AG04449 (cell line): ENCODE measurements at places on chromosomes 12 and 14.

GRCh38 chr12:81976661-81977060 lies 217.5 kb upstream of the PPFIA2 start:
- DNase-seq, result no peak

GRCh38 chr12:113227686-113228391 lies 6.6 kb downstream of the TPCN1 start:
- no peak for DNase-seq

- DNase-seq, result no peak
Observed at GRCh38 chr12:5438671-5439200, 6.8 kb downstream of the NTF3 start.

DNA sequence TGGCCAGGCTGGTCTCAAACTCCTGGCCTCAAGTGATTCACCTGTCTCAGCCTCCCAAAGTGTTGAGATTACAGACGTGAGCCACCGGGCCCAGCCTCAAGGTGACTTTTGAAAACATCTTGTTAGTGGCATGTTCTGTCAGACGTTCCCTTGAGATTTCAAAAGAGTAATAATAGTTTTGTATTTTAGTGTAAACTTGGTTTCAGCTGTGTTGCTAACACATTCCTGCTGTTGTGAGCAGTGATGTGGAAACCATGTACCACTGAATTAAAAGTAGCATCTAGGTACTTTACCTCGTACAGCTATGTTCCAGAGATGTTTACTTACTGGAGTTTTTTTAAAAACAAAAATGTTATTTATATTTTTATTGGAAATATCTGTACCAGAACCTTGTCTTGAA lies 111.3 kb downstream of the AEBP2 start:
- DNase-seq, result no peak

- DNase-seq, result no peak
Observed at GRCh38 chr14:93954900-93955849, 21.2 kb downstream of the ASB2 start.

DNA sequence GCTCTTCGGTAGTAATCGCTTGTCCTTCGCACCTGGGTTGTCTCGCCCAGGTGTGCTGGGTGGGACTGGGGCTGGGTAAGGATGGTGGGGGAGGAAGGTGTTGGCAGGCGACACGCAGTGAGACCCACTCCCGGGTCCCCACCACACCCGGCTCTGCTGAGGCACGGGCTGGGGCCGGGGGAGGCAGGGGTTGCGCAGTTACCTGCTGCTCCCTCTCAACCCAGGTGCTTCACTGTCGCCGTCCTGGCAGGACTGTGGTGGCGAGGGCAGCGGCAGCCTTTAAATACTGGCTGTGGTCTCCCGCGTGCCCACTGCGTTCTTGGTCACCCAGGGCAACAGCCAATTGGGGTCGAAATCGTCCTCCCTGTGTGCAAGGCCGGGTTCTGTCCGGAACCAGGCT lies at the start of gene CCER1:
Gene CCER1, minus strand, starts transcription at position 256 of the 400 bp plus-strand sequence. CDS start 434 bp downstream, outside the sequence.
- no peak for DNase-seq

GRCh38 chr12:95547522-95548055 lies 3.7 kb downstream of the USP44 start:
- no peak for DNase-seq

DNA sequence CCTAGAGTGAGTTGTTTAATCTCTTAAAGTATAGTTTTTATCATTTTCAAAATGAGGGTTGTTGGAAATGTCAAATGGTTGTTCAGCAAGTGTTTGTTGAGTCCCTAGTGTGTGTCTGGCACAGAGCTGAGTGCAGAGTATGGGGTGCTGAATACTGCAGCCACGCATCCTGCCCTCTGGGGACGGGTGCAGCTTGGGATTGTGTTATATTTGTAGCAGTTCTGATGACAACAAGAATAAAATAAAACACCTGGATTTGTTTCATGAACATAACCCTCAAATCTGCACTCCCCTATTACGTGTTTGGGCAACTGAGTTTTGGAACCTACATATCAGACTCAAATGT lies 127.9 kb downstream of the CACNA1C start:
- DNase-seq, result no peak

GRCh38 chr14:42535397-42535796 lies 928.7 kb downstream of the LRFN5 start:
- no peak for DNase-seq

DNA sequence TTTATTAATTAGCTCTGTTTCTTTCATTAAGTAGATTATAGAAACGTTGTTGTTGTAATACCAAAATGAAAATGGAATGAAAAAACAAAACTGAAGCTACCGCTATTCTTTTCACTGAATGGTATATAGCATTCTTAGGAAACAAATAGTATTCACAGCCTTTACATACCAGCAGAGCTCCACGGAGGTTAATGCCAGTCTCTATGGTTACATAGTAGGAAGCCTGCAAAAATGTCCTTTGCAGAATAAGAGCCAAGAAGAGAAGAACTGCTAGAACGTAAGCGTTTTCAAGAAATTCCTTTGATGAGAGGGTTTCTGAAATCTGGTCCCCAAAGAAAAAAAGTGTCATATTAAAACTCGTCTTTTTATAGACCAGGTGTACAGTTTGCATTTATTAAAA lies 30.6 kb downstream of the ABCC9 start:
- no peak for DNase-seq

GRCh38 chr12:58367041-58367440 lies 425.7 kb downstream of the ATP23 start:
- DNase-seq, result no peak

- DNase-seq, result no peak
Observed at GRCh38 chr12:90044069-90044468, 335.4 kb upstream of the ATP2B1 start.

DNA sequence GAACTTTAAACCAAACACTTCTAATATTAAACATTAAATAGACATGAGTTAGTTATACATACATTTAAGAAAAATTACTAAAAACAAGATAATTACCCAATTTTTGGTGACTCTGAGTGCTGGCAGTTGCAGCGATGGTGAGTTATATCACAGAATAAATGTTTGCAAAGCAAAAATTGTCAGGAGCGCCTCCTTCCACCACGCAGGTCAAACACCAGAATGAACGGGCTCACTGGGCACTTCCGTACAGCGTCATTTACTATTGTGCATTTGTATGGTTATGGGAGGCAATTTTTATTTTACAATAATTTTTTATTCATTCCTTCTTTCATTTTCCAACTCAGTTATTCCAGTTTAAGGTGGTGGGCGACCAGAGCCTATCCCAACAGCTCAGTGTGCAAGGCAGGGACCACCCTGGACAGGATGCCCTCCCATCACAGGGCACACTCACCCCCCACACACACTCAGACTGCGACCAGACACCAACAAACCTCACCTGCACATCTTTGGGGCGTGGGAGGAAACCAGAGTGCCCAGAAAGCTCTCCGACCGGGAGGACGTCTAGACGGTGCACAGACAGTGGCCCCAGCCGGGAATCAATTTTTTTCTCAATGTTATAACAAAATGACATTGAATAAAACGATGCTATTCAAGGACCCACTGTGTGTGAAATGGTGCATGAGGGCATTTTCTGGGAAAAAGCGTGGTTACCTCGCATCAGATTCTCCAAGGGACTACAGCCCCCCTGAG lies 67.2 kb downstream of the TESC start:
- no peak for DNase-seq

GRCh38 chr12:107873223-107873622 lies 98.7 kb downstream of the ASCL4 start:
- DNase-seq, result no peak

DNA sequence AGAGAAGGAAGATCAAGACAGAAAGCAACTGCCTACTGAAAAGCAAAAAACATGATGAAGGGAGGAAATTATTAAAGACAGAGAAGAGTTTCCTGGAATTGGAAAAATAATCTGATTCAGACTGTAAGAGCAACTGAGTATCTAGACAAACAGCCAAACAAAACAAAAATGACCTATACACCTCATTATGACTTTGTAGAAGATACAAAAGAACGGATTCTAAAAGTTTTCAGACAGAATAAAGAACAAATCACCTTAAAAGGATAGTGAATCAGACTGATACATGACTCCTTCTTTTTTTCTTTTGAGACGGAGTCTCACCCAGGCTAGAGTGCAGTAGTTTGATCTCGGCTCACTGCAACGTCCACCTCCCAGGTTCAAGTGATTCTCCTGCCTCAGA lies 10.4 kb downstream of the OSBPL8 start:
- no peak for DNase-seq

DNA sequence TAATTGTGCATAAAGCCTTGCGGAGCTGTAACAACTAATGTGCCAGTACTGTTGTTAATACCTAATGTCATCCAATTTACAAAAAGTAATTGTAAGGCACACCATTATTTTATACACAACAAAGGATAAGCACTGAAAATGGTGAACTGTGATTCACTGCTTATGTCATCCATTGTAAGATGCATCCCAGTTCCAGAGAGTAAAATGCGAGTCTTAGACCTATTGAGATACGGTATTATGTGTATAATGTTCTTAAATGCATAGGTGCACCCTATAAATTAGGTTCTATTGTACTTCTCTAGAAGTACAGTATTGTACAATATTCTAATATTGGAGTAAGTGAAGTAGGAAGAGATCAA lies 406 bp downstream of the PARP2 start:
- no peak for DNase-seq

DNA sequence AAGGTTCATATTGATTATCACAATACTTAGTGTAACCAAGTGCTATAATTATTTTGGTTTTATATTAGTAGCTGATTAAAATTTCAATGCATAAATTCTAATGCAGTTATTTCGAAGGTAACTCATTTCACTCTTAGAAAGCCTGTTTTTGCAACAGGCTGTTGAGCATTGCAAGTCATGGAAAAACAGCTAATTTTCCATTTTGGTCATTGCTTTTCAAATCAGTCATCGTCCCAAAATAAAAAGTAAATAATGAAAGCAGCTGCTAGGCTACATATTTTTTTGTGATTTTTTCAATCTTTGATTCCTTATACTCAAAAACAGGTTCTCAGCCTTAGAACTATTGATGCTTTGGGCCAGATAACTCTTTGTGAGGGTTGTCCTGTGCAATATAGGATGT lies 22.9 kb downstream of the VEZT start:
- no peak for DNase-seq

DNA sequence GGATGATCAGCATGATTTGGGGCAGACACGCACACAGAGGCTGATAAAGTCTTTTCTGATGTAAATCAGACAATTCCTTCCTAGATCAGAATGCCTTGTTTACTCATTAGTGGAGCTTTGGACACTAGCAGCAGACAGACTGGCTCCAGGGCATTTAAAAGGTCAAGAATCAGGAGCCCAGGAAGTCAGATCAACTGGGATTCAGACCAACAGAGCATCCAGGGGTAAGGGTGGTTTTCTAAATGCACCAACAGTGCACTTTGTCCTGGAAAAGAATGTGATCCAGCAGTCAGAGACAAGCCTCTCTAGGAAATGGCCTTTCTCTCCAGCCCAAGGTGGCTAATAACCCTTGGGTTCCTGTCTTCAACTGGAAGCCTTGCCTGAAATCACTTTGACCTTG lies 405.3 kb downstream of the MED13L start:
- no peak for DNase-seq

DNA sequence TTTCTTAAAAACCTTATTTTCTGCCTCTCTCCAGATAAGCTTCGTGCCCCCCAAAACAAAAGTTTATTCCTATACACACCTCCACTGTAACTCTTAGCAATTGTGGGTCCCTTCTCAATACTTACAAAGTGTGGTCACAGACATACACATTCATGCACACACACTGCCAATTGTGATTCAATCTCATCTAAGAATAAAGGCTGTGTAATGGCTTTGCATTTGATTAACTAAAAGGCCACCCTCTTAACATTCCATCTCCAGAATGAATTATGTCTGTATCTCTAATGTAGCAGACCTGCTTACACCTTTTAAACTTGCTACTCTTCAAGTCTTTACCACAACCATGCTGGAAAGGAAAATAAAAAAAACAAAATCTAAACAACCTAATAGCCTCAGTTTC lies 49.5 kb downstream of the MYF5 start:
- DNase-seq, result no peak

DNA sequence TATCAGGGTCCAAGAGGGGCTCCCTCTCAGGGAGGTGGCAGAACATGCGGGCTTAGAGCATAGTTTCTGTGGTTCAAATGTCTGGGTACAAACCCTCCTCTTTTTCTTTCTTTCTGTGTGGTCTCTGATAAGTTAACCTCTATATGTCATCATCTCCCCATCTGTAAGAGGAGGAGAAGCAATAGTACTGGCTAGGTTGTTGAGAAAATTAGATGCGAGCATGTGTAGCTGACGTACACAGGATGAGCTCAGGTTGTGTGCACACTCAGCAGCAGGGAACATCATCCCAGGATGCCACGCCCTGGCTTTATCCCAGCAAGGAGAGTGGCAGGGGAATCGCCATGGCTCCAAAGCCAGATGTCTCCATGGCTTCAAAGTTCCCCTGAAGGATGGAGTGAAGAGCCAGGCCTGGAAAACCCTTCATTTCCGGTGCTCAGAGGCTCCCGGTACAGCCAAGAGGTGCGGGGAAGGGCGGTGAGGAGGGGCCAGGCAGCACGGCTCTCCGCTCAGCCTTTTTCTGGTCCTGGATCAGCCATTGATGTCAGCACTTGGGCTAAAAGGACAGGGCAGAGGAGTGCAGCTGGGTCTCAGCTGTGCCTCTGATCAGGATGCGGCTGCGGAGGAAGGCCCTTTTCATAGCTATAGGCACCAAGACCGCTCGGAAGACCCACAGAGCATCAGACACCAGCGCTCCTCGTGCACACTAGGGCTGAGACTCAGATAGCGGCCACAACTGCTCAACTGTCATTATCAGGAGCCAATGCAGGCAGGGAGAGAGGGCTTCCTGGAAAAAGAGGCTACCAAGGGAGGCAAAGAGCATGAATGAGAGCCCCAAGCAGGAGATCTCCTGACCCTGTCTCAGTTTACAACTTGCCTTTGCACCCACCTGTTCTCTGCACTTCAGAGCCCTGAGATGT lies 41.5 kb downstream of the ARL6IP4 start:
- DNase-seq, result no peak

DNA sequence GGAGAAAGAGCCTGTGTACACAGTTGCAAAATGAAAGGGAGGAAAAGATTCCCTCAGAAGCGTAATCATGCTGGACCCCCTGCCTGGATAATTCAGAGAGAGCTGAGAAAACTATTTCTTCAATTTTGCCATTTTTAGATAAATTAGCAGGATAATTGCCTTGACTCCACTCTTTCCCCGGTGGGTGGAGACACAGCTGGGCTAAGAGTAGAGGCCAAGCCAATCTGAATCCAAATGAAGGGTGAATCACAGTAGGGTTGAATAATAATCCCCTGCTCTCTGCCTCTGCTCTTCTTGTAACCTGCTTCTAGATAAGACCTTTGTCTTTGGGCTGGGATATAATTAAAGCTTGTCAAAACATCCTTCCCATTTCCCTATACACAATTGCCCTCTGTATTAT lies 150.1 kb downstream of the CAPZA3 start:
- DNase-seq, result no peak

DNA sequence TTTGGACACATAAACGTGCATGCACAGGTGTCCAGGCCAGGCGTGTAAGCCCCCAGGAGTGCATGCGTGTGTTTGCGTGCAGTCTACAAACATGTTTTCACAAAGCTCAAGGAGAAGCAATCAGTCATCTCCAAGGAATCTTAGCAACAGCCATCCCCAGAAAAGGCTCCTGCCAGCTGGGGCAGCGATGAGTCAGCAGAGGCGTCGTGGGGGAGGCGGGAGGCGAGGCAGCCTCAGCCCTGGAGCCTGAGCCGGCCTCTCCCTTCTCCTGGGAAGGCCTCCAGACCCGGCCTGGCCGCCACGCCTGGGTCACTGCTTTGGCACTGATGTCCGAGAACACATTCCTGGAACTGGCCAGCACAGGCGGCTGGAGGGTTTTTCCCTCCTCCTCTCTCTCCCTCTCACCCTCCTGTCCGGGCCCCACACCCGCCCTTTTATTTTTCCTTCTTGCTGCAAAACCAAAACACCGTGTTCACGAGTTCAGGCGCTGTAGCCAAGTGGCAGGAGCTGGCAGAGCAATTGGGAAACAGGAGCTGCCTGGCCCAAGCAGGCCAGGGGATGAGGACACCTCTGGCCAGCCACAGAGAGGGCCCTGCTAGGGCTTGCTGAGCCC lies 92.7 kb downstream of the LRRC74A start:
- DNase-seq, result peak; percentile 92
